ENCODE measurements at places on chromosomes 11 and 22. TPM values are rescaled to one million over a fixed set of nuclear protein-coding genes. Genes with fewer than 3 reads are reported as not detected.

SLC37A4 gene
- 177 TPM for total RNA-seq

PLET1 gene
- total RNA-seq: not detected

CSF2RB gene
- total RNA-seq: 2.8 TPM

FAM180B gene
- not detected for total RNA-seq

MRGPRE gene
- not detected for total RNA-seq

RAG2 gene
- total RNA-seq: not detected

GRCh38 chr11:112537846-112538330 is 277.2 kb upstream of the PLET1 start:
- DNase-seq: no peak

DNA sequence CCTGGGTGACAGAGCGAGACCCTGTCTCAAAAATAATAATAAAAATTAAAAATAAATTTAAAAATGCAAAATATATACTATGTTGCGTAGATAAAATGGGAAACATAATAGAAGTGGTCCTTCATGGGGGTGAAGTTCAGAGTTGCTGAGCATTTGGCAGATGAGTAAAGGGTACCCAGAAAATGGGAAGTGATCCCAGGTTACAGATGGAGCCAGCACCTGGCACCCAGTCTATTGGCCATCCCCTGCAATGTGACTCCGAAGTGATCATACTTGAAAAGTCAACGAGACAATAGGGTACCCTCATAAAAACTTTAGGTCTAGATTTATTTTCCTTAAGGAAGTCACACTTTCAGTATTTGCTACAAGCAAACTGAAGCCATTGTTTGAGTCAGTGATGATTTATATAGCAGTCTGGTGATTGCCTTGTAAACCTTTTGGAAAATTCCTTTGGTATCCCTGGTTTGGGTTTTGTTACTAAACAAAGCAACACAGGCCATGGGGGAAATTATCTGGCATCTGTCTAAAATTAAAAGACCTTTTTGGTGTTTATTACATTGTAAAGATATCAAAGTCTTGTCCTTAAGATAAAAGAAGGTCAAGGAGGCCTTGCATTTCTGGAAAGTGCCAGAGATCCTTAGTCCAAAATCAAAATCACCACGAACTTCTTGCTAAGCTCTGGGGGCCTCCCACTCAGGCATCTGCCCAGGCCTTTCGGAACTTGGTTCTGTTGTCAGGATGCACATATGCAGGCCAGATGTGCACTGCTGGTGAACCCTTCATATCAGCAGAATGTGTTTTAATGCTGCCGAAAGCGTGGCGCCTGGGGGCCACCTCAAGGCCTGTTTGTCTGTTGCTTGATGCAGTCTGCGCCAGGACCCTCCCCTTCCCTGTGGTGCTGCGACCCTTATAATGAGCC is 4.3 kb downstream of the SMARCB1 start:
- DNase-seq: peak; percentile 22

DNA sequence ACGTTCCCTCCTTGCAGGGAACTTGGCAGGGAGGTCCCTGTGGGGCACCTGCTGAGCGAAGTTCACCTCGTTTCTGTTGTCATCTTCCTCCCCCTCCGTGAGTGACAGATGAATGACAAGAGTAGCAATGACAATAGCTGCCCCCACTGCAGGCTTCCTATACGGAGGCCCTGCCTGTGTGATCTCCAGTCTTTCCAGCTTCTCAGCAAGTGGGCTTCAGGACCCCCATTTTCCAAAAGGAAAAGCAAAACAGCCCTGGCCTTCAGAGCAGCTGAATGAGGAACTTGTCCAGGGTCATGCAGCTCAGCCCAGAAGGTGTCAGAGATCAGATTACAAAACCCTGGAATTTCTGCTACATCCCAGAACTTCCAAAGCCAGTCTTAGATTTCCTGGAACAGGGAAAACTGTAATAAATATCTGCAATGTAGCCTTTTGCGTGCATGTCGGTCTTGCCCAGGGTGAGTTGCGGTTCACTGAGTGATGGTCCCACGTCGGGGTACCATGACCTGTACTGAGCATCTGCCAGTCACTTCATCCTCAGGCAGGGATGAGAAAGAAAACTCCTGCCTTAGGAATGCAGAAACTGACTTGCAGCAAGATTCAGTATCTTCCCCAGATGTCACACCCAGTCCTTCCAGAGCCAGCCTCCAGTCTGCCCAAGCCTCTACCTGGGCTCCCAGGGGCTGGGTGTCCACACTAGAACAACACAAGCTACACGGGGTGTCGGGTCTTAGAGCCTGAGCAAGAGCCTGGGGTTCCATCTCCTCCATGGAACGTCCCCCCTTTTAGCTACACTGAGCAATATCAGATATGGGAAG is 1457.0 kb downstream of the BRD1 start:
- no peak for DNase-seq

GRCh38 chr11:64339286-64339685 is 718 bp upstream of the CCDC88B start:
- no peak for DNase-seq

DNA sequence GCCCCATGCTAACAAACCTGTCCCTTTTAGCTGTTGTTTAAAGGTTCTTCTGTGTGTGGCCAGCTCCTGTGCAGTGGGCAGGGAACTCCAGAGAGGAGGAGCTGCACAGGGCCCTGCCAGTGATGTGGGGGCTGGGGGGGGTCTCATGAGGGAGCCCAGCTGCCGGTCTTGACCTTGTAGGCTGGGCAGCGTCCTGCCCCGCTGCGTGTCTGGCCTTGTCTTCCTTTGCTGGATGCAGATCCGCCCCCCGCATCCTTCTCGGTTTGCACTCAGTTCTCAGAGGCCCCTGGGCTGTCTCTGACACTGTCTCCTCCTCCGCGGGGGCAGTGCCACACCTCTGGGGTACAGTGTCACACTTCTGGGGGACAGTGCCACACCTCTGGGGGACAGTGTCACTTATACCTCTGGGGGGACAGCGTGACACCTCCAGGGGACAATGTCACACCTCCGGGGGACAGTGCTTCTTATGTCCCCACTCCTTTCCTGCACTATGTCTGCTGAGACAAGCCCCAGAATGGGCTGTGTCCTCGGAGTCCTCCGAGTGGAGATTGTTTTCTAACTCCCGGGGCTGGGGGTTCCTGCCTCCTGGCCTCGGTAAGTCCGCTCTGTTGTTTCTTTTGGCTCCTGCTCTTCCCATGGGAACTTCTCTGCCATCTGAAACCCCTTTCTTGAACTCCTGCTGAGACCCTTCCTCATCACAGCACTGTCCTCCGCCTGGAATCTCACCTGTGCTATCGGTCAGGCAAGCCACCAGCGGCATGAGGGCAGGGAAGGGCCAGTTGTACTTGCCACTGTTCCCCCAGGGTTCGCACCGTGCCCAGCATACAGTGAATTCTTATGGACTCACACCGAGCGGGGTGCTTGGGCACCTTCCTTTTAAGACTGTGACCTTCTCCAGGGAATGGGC is 788.3 kb downstream of the TBC1D22A start:
- peak; percentile 23 for DNase-seq

DNA sequence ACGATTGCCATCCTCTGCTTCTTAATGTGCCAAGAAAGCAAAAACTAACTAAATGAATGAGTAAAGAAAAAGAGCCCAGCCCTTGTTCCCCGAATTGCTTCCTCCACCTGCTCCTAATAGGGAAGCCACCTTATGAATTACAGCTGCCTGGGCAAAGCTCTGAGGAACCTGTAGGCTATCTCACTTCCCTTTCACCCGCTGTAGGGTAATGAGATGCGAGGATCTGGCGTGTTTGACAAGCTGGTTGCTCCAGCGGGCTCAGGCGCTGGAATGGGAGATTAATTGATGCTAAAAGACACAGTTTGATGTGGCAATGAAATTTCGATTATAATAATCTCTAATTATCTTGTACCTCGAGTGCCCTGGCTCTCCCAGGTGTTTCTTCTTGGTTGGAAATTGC is 256.4 kb downstream of the NTM start:
- no peak for DNase-seq

DNA sequence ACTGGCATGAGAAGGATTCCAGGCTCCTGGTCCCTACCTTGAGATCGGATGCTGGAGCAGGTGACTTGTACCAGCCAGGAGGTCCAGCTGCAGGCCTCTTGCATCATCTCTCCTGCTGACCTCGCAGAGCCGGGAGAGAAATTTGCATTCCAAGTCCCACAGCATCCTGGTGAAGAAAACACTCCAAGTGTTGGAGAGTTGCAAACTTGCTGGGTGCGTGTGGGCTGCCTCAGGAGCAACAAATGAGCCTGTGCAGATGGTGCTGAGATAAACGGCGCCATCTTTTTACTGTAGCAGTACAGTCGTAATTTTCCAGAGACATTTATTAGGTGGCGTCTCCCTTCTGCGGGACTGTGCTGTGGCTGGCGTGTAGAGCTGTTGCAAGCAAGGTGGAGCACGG is 32.1 kb upstream of the ZBTB16 start:
- no peak for DNase-seq

- no peak for DNase-seq
Observed at GRCh38 chr11:134669796-134670195, 257.8 kb upstream of the B3GAT1 start.

DNA sequence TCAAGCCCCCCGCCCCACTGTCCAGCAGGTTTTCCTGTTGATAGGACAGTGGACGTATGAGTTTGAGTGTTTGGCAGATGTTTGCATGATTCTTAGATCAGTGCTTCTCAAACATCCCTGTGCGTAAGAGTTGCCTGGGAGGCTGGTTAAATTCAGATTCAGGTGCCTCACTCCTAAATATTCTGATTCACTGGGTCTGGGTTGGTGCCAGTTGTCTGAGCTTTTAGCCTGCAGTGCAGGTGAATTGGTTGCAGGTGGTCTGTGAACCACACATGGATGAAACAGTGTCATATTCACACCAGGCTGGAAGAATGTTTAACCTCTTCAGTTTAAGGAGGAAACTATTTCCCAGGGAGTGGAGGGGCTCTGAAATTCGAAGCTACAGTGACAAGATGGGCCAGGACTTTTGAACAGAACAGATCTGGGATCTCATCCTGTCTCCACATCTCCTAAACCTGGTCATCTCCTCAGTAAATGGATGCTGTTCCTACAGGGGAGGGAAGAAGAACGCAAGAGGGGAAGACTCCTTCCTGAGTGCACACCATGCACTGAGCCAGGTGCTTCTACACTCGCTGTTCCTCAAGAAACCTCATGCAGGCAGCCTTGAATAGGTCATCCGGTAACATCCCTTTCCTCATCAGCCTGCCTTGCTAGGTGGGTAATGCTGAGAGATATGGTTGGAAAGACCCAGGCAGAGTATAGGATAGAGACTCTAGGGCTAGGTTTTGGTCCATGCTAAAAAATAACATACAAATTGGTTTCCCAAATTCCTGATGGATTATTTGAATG is 47.8 kb downstream of the TEAD1 start:
- no peak for DNase-seq

- DNase-seq: no peak
Observed at GRCh38 chr11:119788096-119788883, 59.3 kb upstream of the NECTIN1 start.

DNA sequence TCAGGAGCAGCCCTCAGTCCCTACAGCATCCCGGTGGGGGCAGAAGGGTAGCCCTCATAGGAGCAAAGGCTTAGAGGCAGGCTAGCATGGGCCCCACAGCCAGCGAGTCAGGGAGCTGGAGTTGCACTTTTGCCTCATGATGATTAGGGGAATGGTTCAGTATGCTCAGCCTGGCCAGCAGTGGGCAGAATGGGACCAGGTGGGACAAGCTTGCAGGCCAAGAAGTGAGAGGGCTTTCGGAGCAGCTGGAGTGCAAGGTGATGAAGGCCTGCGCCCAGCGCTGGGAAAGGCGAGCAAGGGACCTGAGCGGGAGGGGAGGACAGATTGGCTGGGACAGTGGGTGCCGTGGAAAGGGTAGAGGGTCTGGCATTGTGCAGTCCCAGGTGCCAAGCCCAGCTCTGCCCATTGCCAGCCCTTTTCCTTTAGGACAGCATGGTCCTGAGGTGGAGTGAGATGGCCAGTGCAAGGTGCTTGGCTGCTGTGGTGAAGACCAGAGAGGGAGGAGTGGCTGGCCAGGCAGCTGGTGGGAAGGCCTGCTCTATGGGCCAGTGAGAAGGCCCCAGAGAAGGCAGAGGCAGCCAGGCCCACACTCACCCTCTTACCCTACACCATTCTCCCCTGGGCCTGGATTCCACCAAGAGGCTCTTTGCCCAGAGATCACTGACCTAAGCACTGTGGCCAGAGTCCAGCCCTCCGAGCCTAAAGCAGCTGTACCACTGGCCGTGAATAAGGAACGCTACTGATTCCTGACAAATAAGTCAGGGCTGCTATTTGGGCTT is 47.9 kb upstream of the SUSD2 start:
- no peak for DNase-seq

DNA sequence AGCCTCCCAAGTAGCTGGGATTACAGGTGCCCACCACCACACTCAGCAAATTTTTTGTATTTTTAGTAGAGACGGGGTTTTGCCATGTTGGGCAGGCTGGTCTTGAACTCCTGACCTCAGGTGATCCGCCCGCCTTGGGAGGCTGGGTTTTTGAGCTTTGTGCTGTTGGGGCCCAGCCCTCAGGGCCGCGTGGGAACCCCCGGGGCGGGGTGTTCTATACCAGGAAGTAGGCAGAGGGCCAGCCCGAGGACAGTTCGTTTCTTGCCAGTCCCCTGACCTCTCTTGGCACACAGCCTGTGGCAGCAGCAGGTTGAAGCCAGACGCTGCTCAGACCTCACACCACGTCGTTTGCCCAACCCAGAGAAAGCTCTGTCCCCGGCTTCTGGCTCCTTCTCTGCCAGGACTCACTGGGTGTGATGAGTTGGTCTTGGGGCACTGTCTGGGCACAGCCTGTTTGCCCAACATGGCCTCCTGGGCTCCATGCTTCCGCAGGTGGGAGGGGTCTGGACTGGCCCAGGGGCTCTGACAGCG is 24.9 kb upstream of the CHKA start:
- DNase-seq: peak; percentile 97

Data from right lobe of liver (tissue), 6 donors.